ENCODE measurements at places on chromosomes 5 and 9.

GRCh38 chr5:142697356-142698255, 11.7 kb upstream of the FGF1 start:
- no peak for DNase-seq

DNA sequence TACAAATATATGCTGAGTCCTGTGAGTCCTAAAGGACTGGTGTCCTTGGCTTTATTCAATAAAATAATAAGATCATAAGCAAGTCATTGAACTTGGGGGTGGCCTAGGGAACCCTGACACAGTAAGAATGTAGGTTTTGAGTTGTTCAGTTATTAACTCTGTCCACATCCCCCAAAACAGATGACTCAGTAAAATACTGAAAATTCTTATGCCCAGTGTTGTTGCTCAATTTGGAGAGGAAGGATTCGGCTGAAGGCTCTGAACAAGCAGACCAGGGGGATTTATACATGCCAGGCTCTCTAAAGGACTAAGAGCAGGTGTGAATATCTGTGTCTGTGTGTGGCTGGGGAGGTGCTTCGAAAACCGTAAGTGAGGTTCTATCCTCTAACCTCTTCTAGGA, 173.7 kb downstream of the RMI1 start:
- DNase-seq: no peak

DNA sequence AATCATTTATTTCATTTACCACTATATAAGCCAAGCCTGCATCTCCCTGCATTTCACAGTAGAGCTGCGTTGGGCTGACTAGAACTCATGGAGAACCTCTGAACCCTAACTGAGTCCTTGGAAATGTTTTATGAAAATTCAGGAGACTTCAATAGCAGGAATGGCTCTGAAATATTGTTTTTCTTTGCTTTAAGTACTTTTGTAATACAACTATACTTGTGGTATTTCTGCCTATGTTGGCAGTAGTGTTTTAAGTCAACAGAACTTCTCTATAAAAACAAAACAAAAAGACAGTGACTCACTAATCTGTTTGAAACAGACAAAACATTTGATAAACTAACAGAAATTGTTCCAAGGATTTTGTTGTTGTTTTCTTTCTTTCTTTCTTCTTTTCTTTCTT, 489.2 kb upstream of the MEF2C start:
- no peak for DNase-seq

GRCh38 chr5:79120221-79120620, 8.6 kb downstream of the BHMT start:
- DNase-seq: no peak

GRCh38 chr9:37751186-37751585, 2.4 kb upstream of the TRMT10B start:
- no peak for DNase-seq

DNA sequence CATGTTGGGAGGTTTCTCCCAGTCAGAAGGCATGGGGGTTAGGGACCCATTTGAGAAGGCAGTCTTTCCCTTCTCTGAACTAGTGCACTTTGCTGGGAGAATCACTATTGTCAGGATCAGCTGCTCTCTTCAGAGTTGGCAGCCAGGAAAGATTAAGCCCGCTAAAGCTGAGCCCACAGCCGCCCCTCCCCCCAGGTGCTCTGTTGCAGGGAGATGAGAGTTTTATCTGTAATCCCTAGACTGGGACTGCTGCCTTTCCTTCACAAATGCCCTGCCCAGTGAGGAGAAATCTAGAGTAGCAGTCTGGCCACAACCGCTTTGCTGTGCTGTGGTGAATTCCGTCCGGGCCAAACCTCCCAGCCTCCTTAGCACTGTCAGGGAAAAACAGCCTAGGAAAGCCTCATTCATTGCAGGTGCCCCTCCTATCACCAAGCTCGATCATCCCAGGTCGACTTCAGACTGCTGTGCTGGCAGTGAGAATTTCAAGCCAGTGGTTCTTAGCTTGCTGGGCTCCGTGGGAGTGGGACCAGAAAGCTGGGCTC, 69.8 kb downstream of the CNTLN start:
- DNase-seq: no peak

DNA sequence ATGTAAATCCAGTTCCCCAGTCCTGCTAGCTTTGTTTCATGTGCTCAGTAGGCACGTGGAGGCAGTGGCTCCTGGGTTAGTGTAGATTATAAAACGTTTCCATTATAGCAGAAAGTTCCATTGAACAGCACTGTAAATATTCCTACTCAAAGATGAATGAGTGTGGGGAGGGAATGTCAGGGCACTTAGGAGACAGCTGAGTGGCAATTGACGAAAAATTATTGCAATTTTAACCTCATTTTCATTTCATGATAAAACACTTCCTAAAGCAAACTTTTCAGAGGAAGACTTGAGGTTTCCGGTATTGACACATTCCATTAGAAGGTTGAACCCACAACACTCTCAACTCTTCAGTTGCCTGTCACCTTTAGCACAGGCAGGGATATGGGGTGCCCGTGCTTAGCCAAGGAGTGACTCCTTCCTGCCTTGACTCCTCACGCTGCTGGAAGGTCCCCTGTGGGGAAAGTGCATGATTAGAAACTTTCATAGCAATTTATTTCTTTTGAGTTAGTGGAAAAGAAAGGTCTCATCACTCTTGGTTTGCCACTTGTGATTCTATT, 41.2 kb downstream of the SLC46A2 start:
- no peak for DNase-seq

DNA sequence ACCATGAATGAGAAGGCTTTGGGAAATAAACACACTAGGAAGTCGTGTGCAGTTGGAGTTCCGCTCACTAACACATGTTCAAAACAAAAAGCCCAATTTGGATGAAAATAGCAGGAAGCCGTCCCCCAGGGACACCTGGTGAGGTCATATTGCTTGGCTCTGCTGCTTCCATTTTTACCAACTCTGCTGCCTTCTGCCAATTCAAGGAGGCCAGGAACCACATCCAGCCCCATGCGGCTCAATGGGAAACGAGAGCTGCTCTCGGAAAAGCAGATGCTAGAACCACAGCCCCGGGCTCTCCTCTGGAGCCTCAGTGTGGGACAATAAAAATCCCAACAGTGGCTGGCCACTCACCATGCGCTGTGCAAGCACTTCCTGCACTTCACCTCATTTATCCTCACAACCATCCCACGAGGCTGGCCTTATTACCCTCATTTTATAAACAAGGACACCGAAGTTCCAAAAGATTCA, 13.4 kb downstream of the ADAM19 start:
- no peak for DNase-seq

- no peak for DNase-seq
Measured at GRCh38 chr5:137218471-137218870, 280.7 kb downstream of the SPOCK1 start.

DNA sequence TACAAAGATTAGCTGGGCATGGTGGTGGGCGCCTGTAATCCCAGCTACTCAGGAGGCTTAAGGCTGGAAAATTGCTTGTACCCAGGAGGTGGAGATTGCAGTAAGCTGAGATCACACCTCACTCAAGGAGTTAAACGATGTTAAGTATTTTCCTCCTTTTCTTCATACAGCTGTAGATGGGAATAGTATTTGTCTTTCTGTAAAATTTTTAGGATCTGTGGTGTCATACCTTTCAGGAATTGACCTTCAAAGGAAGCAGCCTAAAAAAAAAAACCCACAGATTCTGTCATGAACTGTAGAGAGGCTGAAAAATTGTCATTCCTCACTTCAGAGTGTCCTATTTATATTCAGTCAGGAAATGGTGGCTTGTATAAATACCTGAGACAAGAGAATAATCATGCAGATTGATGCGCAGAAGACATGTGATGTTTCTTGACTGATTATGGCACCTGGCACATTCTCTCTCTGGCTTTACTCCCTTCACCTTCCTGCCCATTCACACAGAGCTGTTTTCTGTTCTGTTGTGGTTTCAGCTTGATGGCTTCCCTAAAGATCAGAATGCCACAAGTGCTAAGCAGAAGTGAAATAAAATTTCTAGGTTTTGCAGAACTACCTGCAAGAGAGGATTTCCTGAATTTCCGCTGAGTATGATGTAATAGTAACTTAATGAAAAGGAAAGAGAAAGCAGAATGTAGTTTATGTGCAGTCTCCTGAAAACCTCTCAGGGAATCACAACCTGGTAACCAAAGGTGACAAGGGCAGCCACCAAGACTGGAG, 3.8 kb downstream of the IFNA1 start:
- DNase-seq: peak; percentile 26

Data from GM18507 (cell line).